NCI-H1417 (cell line): ENCODE measurements at places on chromosomes 12 and 14.

DNA sequence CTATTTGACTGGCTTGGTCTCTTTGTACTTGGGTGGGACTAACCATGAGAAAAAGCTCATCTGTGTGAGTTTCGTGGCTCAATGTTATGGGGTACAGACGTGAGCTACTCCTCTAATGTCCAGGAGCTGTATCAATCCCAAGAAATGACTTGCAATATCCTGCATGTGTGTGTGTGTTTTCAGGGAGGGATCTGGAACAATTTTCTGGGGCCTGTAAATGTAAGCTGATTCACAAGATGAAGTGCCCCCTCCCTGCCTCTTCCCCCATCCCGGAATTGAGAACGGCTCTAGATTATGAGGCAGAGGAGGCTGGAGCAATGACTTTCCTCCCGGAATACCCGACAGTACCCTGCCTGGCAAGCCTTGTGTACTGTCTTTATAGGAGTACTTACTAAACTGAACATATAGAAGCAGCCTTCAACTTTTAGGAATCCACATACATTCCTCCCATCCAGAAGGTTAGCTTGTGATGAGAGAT lies 53.9 kb downstream of the TMX1 start:
- DNase-seq: no peak

DNA sequence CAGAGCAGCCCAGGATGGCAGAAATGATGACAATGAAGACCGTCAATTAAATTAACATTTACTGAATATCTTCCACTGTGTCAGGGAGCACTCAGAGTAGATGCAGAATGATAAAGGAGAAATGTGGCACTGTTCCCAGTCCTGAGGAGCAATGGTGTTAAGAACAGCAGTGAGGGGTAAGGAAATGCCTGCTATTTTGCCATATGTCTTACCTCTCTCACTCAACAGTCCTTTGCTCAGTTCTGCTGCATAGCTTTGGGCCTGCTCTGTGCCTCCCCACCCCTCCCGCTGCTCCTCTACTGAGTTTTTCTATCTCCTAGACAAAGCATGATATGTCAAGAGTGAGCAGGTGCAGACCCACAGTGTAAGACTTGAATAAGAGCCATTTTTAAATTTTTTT lies 318.8 kb downstream of the NAV3 start:
- peak; percentile 5 for DNase-seq

GRCh38 chr14:63501429-63501828 lies 41.7 kb downstream of the PPP2R5E start:
- no peak for DNase-seq

DNA sequence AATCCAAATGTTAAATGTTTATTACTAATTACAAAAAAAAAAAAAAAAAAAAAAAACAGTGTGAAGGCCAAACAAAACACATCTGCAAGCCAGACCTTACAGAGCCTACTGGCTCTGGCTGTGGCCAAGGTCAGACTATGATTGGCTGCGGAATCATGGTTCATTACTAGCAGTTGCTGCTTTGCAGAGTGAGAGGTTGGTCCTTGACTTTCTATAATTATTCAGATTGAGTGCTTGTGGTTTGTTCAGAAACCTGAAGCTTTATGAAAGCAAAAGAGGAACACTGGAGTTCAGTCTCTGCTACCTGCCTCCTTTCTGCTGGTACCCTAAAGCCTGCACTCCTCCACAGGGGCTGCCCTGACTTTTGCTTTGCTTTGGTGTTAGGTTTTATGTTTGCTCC lies 550.9 kb downstream of the BCL11B start:
- no peak for DNase-seq

- no peak for DNase-seq
Measured at GRCh38 chr12:26717757-26718156, 115.2 kb downstream of the ITPR2 start.

- DNase-seq: no peak
Measured at GRCh38 chr14:58584383-58584782, 53.4 kb upstream of the DACT1 start.

- DNase-seq: no peak
Measured at GRCh38 chr14:65281991-65282895, 130.3 kb upstream of the FUT8 start.

DNA sequence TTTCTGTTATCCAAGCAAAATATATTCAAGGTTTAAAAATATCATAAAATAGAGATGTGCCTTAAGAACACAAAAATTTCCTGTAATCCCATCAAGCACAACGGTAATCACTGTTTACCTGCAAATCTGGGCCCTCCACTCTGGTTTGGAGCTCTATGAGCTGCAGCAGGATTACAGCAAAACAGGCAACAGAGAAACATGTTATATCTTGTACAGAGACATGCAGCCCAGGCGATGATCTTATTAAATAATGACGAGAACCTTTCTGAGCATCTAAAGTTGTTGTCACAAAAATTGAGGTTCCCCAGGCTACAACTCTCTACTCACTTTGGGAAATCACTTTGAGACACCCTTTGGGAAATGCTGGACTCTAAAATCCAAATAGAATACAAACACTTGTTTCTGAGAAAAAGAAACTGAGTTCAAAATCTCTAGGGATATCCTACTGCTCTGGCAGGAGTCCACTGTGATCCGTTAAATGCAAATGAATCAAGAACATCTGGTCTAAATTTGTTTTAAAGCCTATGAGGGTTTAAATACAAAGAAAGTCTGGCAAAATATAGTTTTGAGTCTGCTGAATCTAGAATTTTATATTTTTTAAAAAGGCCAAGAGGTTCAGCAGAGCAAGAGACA lies 36.3 kb downstream of the STON2 start:
- no peak for DNase-seq

- DNase-seq: no peak
Measured at GRCh38 chr12:64633940-64634337, 23.6 kb downstream of the RASSF3 start.

- DNase-seq: no peak
Measured at GRCh38 chr14:90281261-90281660, 24.9 kb downstream of the PSMC1 start.

DNA sequence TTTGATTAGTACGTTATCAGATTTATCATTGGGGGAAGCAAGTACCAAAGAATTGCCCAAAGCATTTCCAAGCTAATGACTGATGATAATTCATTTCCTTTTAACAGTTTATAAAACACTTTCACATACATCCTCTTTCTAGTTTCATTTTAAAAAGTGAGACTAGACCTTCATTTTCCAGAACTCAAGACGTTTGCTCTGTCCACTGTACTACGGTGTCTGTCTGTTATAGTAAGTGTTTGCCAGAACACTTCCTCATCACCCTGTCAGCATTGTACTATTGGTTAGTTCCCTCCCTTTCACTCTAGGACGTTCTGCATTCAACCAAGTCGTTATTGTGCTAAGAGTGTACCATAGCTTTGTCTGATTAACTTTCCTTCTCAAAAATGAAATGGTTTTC lies 81.7 kb upstream of the TMEM263 start:
- no peak for DNase-seq

DNA sequence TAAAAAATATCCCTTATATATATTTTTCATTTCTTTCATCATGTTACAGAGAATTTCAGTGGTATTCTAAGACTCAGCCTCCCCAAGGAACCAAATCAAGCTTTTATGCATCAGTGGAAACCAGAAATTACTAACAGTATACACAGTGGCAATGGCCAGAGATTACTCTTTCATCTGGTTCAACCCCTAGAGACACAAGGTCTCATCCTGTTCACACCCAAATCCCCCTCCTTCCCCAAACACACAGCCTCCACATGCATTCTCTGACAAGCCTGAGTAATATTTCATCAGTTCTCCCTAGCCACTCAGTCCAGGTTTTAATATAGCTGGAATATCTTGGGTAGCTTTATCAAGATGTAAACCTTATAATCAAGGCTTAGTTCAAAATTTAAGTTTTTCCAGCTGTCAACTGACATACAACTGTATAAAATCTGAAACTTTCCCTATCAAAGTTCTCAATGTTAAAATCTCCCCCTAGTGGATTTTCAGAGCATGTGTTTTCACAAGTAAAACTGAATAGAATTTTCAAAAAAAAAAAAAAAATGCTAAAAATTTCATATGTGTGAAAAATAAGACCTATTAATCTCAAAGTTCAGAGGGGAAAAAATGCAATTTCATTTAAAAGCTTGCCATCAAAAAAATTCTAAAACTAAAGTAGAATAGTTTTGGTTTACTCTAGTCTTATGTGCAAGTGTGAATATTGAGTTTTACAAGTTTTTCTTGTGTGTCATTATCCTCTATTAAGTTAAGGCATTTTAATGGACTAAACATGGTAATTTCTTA lies 10.5 kb upstream of the SSTR1 start:
- DNase-seq: no peak

GRCh38 chr12:80659512-80660063 lies 47.8 kb upstream of the MYF6 start:
- DNase-seq: no peak

- DNase-seq: no peak
Measured at GRCh38 chr14:67557118-67557517, 24.0 kb downstream of the PLEKHH1 start.

- no peak for DNase-seq
Measured at GRCh38 chr14:81042438-81042837, 87.0 kb downstream of the TSHR start.

- DNase-seq: no peak
Measured at GRCh38 chr14:31038521-31039166, 12.5 kb upstream of the STRN3 start.

- no peak for DNase-seq
Measured at GRCh38 chr12:1927751-1928351, 9.4 kb upstream of the CACNA2D4 start.

DNA sequence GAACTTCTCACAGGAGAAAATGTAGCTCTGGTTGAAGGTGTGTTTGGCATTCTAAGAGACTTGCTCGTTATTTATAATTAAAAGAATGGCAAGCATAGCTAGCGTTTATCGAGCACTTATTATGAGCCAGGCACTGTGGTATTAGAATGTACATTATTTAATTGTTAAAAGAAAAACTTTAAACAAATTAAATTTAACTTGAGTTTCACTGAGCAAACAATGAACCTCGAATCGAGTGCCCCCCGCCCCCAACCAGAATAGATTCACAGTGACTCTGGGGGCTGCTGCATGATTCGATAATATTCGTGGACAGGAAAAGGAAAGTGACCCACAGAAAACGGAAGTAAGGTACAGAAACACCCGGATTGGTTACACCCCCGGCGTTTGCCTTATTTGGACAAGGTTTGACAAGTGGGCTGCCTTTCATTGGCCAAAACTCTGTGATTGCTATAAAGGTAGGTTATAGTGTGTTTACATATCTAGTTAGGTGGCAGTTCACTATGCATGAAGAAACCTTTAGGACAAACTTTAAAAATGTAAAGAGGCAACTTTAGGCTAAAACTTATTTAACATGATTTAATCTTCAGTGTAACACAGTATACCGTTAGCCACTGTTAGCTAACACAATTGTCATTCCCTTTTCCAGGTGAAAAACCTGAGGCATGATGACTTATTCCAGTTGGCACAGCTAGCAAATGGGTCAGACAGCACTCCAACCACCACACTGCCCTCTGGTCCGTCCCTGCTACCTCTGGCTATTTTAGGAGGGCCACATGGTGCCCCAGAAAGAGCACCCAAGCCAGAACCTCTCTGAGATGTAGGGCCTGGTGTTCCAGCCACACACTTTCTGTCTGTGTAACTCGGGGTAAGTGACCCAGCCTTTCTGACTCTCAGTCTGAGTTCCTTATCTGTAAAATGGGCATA lies 7.1 kb downstream of the SCNN1A start:
- no peak for DNase-seq

DNA sequence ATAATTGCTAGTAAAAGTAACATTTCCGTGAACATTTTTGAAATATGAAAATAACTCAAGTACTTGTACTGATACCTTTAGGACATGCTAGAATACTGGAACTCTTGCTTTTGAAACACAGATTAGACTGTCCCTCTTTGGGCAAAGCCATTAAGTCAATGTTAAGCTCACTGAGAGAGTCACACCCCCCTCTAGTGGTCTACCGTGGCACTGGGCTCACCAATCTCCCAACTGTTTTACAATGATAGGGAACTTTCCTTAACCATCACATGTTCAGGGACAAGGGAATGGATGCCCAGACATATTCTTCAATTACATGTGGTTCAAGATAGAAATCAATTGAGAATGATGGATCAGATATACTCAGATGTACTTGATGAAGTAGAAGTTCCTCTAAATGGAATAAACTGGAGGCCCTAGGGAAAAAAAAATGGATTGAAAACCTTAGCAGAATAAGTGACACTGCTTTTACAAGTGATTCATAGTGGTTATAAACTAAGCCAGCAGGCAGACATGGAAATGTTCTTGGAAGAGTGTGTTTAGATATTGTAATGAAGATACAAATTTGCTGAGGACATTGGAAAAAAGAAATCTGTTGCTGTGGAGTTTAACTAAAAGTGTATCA lies 17.8 kb downstream of the NANOG start:
- peak; percentile 19 for DNase-seq

- DNase-seq: peak; percentile 83
Measured at GRCh38 chr14:70808416-70809224, 693 bp downstream of the MAP3K9 start.

- DNase-seq: no peak
Measured at GRCh38 chr14:53570411-53571387, 385.9 kb downstream of the BMP4 start.
